HFF-Myc (cell line): ENCODE measurements at places on chromosomes 4 and X.

DNA sequence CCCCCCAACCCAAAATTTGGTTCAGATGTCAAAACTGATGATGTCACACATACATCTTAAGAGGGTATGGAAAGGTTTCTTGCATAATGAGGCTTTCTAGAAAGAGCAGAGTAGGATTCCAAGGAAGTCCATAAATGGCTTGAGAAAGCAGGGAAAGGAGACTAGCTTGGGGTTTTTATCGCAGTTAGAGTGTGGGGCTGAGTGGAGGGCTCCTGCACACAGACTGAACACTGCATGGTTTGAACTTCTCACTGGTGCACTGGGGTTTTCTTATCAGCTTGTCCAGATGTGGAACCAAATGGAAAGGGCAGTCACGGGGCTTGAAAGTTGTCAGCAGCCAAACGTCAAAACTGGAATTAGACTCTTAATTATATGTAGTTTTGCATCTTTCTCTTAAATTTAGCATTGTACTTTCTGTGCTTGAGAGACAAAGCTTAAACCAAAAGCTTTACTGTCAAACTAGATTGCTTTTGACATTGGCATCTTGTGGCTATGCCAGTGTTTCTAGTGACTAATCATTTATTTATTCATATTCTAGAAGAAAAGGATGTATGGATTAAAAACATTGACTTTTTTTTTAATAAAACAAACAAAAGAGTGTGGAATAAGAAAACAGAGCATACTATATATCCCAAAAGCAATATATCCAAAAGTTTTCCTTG, 78.3 kb upstream of the STIM2 start:
- DNase-seq: no peak

DNA sequence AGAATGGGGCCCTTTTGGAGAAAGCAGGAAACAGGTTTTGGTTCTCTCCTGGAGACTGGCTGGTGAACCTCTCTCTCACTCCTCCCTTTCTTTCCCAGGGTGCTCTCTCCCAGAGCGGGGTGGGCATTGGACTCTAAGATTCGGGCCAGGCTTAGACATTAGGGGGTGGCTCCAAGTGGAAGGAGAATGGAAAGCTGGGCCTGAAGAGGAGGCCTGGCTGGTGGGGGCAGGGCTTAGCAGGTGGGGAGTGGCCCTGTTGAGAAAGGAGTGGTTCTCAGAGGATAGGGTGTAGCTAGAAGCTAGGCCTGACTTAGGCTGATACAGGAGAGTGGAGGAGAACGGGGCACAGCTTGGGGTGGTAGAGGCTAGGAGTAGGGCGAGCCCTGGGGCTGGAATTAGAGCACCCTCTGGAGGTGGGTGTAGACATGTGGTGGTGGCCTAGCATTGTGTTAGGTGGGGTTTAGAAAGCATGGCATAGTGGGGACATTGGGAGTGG, 5.7 kb downstream of the PLP2 start:
- no peak for DNase-seq

GRCh38 chr4:81255524-81255923, 40.5 kb upstream of the PRKG2 start:
- DNase-seq: peak; percentile 56

GRCh38 chrX:153966283-153966688, 5.3 kb downstream of the HCFC1 start:
- DNase-seq: no peak

DNA sequence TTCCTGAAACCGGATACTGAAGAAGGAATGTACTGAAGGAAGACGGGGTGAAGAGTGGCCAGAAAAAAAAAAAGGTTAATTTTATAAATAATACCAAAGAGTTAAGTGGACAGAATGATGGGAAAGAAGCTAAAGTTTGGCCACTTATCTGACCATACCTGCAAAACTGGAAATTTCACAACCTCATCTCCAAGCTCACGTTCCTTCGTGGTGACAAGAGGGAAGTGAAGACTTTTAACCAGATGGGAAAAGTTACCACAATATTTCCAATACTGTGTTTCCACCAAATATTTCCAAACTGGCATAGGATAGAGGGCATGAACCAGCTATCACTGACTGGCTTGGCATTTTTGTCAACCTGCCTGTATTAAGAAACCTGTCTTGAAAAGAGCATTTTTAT, 56.4 kb downstream of the MAML3 start:
- DNase-seq: no peak

- DNase-seq: no peak
These were observed 262.5 kb upstream of the NDST3 start for GRCh38 chr4:117771647-117772337.

- DNase-seq: no peak
These were observed 56.5 kb downstream of the PRDM5 start for GRCh38 chr4:120865985-120866384.

DNA sequence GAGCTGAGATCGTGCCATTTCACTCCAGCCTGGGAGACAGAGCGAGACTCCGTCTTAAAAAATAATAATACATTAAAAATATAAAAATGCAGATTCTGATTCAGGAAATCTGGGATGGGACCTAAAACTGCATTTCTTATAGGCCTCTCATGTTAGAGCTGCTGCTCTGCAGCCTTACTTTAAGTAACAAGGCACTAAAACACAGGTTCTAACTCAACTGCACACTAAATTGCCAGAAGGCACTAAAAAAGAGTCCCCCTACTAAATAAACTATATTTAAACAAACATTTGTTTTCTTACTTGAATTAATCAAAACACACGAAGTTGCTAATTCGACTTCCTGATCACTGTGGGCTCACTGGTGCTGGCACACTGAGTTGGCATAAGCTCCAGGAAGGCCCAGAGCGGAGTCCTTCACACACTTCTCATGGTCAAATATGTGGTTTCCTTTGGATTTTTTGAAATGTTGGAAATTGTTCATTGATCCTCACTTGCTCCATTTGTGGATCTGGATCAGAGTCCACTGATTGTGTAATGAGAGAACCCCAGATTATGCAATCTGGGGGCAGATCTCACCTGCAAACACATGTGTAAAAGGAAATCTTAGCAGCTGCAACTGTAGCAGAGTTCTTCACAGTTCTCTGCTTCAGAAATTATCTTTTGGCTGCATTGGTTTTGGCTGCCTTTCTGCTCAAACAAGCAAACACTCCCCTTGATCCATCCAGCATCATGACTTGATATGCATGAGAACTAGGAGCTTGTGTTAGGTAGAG, 59.3 kb downstream of the AFF1 start:
- no peak for DNase-seq

DNA sequence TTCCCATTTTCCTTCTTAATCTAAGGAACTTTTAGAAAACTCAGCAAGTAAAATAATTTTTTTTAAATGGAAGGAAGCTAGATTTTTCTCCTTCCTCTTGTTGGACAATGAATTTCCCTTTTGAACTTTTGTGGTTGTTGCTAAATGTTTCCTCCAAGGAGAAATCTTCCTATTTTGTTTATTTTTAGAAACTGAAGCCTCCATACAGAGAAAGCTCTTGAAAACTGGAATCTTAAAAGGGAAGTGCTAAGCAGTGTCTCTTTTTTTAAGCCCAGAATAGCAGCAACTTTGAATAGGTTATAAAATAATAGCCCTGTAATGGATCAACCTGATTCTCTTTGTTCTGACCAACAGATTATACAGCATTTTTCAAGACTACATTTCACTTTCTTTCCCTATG, 15.1 kb upstream of the DCLK2 start:
- no peak for DNase-seq

- no peak for DNase-seq
These were observed 316.6 kb upstream of the BOD1L1 start for GRCh38 chr4:13944095-13944511.

DNA sequence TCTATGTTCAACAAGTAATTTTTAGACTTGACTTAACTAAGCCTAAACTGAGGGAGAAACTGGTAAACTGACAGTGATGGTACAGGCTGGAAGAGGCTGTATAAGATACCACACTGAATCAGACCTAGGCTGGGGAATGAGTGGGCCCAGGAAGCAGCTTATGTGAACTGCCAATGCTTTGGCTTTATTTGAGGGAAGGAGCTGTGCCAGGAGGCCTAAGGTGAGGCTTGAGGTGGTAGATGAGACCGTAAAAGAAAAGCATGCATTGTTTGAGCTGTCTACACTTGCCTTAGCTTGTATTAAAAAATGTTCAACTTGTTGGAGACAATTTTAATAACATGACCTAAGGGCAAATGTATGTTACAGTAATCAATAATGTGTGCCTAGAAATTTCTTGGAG, 96.2 kb downstream of the RS1 start:
- DNase-seq: no peak
